ENCODE measurements at places on chromosomes 3 and 15. TPM values are rescaled to one million over a fixed set of nuclear protein-coding genes. Genes with fewer than 3 reads are reported as not detected.

- DNase-seq = no peak
- H3K27me3 ChIP-seq = no peaks in the 10 kb centered on the region
Measured at GRCh38 chr3:50658416-50658815, 16.3 kb upstream of the DOCK3 start.

DNA sequence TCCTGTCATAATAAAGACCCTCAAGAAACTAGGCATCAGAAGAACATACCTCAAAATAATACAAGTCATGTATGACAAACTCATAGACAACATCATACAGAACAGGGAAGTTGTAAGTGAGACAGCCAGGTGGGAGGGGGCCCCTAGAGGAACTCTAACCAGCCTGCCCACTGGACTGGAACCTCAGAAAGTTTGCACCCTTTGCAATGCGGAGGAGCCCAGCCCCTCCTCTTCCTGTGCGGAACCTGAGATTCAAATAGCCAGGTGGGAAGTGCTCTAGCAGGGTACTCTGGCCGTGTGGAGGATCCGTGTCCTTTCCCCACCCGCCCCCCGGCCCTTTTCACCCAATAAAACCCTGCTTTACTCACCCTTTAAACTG, 387.0 kb upstream of the CBLB start:
- H3K4me1 ChIP-seq = no peaks in the 10 kb centered on the region
- H3K4me3 ChIP-seq = no peak overlapping the region
- no peaks in the 10 kb centered on the region for H3K27me3 ChIP-seq
- DNase-seq = no peak
- no peaks in the 10 kb centered on the region for H3K36me3 ChIP-seq

- no peak overlapping the region for H3K4me3 ChIP-seq
- no peaks in the 10 kb centered on the region for H3K36me3 ChIP-seq
- H3K4me1 ChIP-seq = peaks cover 9% of the 10 kb centered on the region
- no peaks in the 10 kb centered on the region for H3K27me3 ChIP-seq
- H3K27ac ChIP-seq = peak overlapping the region; percentile 92
- DNase-seq = no peak
Measured at GRCh38 chr3:185960522-185961288, 22.9 kb upstream of the TRA2B start.

DNA sequence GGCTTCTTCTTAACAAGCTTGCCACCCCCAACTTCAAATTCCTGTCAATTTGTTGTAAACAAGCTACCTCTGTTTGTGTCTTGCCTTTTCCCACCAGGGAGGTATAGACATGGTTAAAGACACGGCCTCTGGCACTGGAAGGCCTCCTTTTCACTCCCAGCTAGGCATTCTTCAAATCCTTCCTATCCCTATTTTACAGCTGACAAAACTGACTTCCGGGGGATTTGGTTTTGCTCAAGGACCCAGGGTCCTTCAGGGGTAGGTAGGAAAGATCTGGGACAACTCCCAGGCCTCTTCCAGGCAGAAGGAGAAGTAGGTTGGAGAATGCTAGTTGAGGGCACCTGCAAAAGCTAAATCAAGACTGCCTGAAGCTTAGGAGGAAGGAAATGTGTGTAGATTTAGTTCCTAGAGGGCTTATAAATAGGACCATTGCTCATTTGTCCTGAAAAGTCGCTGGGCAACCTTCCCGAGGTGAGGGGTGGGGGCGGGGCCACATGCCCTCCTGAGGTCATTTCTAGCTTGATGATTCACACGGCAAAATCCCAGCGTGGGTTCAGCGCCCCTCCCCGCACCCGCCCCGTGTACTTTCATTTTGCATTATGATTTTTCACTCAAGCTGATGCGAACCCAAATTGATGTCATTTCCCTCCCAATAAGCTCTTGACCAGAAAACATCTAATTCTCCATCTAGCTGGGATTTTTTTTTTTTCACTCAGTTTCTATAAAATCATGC, 365.5 kb downstream of the SHQ1 start:
- no peaks in the 10 kb centered on the region for H3K27me3 ChIP-seq
- peak overlapping the region; percentile 64 for H3K27ac ChIP-seq
- peaks cover 22% of the 10 kb centered on the region for H3K4me1 ChIP-seq

DNA sequence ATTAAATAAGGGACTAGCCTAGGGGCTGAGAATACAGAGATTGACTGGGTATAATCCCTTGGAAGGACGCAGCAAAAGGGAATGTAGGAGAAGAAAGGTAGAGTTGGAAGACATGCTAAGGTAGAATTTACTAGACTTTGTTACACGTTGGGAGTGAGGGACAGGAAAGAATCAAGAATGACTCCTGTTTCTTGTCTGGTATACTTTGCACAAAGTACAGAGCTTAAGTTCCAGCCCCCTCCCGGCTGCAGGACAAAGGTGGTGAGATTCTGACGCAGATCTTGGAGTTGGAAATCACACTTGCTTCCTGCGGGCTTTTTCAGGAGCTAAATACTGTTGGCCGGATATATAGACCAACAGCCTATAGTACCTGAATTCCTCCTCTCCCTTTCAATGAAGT, 895 bp downstream of the HYKK start:
- H3K27me3 ChIP-seq = no peaks in the 10 kb centered on the region
- H3K27ac ChIP-seq = no peak overlapping the region
- no peak for DNase-seq
- H3K36me3 ChIP-seq = no peaks in the 10 kb centered on the region
- H3K4me1 ChIP-seq = peaks cover 11% of the 10 kb centered on the region

DNA sequence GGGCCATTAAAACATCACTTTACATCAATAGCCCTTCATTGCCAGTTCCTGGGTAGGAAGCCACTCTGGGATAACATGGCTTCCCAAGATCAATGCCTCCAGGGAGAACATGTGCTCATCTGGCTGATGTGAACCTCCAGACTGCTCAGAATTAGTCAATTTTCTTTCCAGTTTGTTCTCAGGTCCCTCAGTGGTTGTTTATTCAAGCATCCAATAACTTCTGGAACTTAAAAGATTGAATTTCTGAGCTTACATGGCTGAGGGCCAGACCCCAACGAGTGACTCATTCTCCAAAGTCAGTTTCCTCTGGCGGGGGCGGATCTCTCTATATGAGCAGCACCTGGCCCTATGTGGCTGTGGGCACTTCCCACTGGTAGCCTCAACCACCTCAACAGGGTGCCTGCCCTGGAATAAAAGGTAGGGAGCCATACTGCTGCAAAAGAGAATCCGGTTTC, 34.0 kb downstream of the LYZL4 start:
- H3K4me1 ChIP-seq = no peaks in the 10 kb centered on the region
- H3K27ac ChIP-seq = no peak overlapping the region
- no peaks in the 10 kb centered on the region for H3K27me3 ChIP-seq
- no peaks in the 10 kb centered on the region for H3K36me3 ChIP-seq
- H3K4me3 ChIP-seq = no peak overlapping the region
- peak; percentile 77 for DNase-seq

GRCh38 chr3:23944007-23944783, 891 bp upstream of the NR1D2 start:
- H3K4me3 ChIP-seq = peak overlapping the region; percentile 93
- DNase-seq = no peak
- H3K27ac ChIP-seq = no peak overlapping the region
- peaks cover 12% of the 10 kb centered on the region for H3K27me3 ChIP-seq
- peaks cover 23% of the 10 kb centered on the region for H3K4me1 ChIP-seq

- no peaks in the 10 kb centered on the region for H3K27me3 ChIP-seq
- H3K36me3 ChIP-seq = no peaks in the 10 kb centered on the region
- H3K4me1 ChIP-seq = peaks cover 25% of the 10 kb centered on the region
- H3K27ac ChIP-seq = no peak overlapping the region
- peak; percentile 30 for DNase-seq
Measured at GRCh38 chr3:195124378-195124992, 146.5 kb downstream of the XXYLT1 start.

- no peaks in the 10 kb centered on the region for H3K4me1 ChIP-seq
- DNase-seq = no peak
- no peak overlapping the region for H3K4me3 ChIP-seq
- no peaks in the 10 kb centered on the region for H3K27me3 ChIP-seq
Measured at GRCh38 chr3:29488922-29489321, 208.1 kb downstream of the RBMS3 start.

DNA sequence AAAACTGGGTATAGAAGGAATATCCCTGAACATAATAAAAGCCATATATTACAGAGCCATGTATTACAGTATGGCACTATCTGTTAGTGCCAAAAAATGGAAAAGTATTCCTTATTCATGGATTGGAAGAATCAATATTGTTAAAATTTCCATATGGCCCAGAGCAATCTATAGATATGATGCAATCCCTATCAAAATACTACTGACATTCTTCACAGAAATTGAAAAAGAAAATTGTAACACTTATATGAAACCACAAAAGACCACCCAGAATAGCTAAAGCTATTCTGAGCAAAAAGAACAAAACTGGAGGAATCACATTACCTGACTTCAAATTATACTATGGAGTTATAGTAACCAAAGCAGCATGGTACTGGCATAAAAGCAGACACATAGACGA, 218.8 kb downstream of the PLCL2 start:
- no peak overlapping the region for H3K4me3 ChIP-seq
- no peaks in the 10 kb centered on the region for H3K4me1 ChIP-seq
- DNase-seq = no peak
- no peaks in the 10 kb centered on the region for H3K36me3 ChIP-seq

GRCh38 chr15:73956743-73957135, 30.5 kb downstream of the LOXL1 start:
- H3K4me3 ChIP-seq = no peak overlapping the region
- no peaks in the 10 kb centered on the region for H3K27me3 ChIP-seq
- H3K4me1 ChIP-seq = peaks cover 40% of the 10 kb centered on the region
- H3K27ac ChIP-seq = peak overlapping the region; percentile 73
- H3K36me3 ChIP-seq = peaks cover 16% of the 10 kb centered on the region
- DNase-seq = peak; percentile 98

DNA sequence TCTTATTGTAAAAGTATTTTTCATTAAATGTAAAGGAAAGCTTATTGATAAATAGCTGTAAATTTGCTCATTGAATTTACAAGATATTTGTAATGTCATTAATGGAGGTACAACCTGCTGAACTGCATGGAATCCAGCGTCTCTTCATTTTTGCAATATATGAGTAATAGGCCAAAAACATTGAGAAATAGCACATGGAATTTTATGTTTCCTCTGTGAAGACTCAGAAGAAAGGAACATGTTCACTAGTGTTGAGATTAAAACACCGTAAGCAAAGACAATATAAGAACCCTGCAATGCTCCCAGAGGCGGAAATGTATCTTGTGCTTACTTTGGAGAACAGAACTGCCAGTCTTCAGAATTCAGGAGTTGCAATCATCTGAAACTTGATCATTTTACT, 167.6 kb downstream of the ALDH1A2 start:
- no peak overlapping the region for H3K27ac ChIP-seq
- no peak for DNase-seq
- H3K36me3 ChIP-seq = no peaks in the 10 kb centered on the region
- no peak overlapping the region for H3K4me3 ChIP-seq

- H3K27me3 ChIP-seq = no peaks in the 10 kb centered on the region
- H3K27ac ChIP-seq = no peak overlapping the region
- H3K36me3 ChIP-seq = peaks cover 6% of the 10 kb centered on the region
- peak; percentile 57 for DNase-seq
- peaks cover 5% of the 10 kb centered on the region for H3K4me1 ChIP-seq
- no peak overlapping the region for H3K4me3 ChIP-seq
Measured at GRCh38 chr15:40958723-40959122, 5.5 kb downstream of the CHAC1 start.

DNA sequence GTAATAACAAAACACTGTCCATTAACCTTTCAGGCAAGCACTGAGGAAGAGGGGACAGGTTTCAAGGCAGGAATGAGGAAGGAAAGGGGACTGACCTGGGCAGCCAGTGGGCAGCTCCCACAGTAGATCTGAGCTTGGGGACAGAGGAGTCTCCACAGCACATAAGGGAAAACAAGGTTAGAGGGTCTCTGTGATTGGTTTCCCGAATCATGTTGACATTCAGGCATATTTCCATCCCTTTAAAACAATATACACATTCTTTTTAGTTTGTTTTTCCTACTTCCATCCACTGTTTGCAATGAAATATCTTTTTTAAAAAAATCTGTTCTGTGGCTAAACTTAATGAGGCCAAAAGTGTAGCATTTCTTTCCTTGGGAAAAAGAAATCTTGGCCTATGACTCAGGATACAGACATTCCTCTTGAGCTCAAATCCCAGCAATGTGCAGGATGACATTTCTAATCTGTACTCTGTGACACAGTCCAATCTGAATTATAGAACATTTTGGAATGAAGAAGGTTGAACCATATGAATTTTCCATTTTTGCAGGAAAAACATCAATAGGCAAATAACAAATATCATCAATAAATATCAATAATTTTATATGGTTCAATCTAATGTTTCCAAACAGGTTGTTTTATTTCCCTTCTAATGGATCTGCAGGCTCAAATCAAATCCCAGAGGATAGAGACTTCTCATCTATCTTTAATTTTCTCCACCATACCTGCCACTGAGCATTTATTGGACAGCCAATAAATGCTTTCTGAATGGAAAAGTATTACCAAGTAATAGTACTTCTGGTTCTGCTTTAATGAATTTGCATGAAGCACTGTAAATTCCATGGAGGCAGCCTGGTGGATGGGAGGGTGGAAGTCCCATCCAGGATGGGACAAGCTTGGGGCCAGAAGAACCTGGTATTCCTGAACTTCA, 54.1 kb downstream of the ITGB5 start:
- peaks cover 19% of the 10 kb centered on the region for H3K36me3 ChIP-seq
- H3K27ac ChIP-seq = peak overlapping the region; percentile 95
- peaks cover 65% of the 10 kb centered on the region for H3K4me1 ChIP-seq
- H3K4me3 ChIP-seq = no peak overlapping the region

DNA sequence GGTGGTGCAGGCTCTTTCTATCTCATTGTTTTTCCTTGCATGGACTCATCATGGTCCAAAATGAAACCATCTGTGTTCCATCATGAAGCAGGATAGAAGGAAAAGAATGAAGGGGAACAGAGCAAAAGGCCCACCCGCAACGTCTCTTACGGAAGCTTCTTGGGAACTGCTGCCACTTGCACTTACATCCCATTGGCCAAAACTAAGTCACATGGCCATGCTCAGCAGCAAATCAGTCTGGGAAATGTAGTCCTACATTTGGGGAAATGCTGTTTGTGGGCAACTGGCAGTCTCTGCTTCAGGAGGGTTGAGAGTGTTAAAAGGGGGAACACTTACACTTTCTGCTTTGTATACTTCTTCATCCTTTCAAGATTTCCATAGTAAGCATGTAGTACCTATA, 191.6 kb downstream of the SV2B start:
- no peak overlapping the region for H3K4me3 ChIP-seq
- DNase-seq = no peak
- H3K27ac ChIP-seq = no peak overlapping the region
- no peaks in the 10 kb centered on the region for H3K36me3 ChIP-seq
- no peaks in the 10 kb centered on the region for H3K4me1 ChIP-seq

- H3K4me1 ChIP-seq = no peaks in the 10 kb centered on the region
- H3K4me3 ChIP-seq = no peak overlapping the region
- DNase-seq = no peak
Measured at GRCh38 chr3:139830817-139831216, 104.2 kb upstream of the CLSTN2 start.

The EPHB1 gene
- total RNA-seq = 0.36 TPM

The PPP1R14D gene
- not detected for total RNA-seq

The SLC22A14 gene
- total RNA-seq = 0.29 TPM

The CD200R1 gene
- under 0.01 TPM for total RNA-seq

The GOLGA8Q gene
- total RNA-seq = 0.36 TPM

The DGKG gene
- total RNA-seq = 2.5 TPM

The NANOGP8 gene
- 1.2 TPM for total RNA-seq

The CLDN1 gene
- total RNA-seq = 1.1 TPM

The DPPA4 gene
- not detected for total RNA-seq

The SLC28A1 gene
- total RNA-seq = not detected
